ENCODE measurements at places on chromosomes 12 and 14.
A peak's percentile ranks its signal among the peaks of the same experiment; 100 is the strongest.

DNA sequence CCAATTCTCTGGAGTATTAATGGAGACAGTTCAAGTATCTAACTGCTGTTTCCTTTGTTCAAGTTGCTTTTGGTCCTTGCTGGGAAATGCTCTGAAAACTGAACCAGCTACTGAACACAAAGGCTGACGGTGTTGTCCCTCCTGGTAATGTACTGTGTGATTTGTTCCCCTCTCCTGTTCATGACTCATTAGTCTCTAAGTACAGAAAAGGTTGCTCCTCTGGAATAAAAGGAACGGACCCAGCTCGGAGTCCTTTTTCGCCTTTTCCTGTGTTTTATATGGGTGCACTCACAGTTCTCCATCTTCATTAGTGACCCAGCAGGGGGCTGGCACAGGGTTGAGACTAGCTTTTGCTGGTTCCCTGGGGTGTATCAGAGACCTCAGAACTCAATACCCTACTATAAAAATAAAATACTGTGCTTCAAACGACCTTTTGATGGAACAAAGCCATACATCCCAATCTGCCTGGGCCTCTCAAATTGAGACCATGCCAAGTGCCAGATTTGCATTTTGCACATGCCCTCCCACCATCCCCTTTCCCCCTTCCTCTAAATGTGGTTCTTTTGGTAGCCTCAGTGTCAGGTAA, 269.7 kb downstream of the RAD51B start:
- no peak for DNase-seq

DNA sequence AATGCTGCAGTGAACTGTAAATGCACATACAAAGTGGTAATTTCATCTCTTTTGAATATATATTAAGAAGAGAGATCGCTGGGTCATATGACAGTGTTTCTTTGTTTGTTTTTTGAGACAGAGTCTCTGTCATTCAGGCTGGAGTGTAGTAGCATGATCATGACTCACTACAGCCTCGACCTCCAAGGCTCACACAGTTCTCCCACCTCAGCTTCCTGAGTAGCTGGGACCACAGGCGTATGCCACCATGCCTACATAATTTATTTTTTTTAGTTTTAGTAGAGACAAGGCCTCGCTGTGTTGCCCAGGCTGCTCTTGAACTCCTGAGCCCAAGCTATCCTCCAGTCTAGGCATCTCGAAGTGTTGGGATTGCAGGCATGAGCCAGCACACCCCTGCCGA, 62.4 kb upstream of the ACSS3 start:
- DNase-seq: no peak

- no peak for DNase-seq
Observed at GRCh38 chr12:116529048-116529447, 30.1 kb upstream of the MAP1LC3B2 start.

- no peak for DNase-seq
Observed at GRCh38 chr14:45271858-45272537, 19.0 kb upstream of the MIS18BP1 start.

GRCh38 chr12:124294780-124295341, at the start of gene RFLNA:
Gene RFLNA (plus strand): TSS chr12:124295093. CDS start chr12:124295430, 337 bp downstream.
- DNase-seq: no peak

DNA sequence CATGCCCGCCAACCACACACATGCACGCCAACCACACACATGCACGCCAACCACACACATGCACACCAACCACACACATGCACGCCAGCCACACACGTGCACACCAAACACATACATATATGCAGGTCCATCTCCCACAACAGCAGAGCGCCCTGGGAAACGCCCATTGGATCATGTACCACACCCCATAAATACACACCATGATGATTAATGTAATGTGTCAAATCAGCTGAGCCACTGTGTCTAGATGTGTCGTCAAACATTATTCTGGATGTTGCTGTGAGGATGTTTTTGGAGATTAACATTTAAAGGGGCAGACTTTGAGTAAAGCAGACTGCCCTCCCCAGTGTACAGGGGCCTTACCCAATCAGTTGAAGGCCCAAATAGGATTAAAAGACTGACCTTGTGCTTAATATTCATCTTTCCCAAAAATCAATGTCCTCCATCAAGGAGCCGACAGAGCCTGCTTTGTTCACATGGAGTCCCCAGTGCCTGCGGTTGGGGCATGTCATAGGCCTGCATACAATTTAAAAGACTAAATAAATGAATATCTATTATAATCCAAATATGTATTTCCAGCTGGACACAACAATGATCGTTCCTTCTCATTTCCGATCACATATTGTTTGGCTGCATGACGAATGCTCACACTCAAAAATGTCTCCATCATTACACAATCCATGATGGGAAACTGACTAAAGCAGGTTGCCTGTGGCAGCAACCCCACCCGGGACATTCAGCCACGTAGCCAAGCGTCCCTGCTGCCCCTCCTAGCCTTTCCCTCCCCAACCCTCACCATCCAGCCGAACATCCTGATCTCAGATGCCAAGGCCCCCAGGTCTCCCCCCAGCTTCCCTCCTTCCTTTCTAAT, 23.2 kb upstream of the BDKRB2 start:
- DNase-seq: no peak

- DNase-seq: no peak
Observed at GRCh38 chr12:22268973-22269372, 65.5 kb downstream of the ST8SIA1 start.

DNA sequence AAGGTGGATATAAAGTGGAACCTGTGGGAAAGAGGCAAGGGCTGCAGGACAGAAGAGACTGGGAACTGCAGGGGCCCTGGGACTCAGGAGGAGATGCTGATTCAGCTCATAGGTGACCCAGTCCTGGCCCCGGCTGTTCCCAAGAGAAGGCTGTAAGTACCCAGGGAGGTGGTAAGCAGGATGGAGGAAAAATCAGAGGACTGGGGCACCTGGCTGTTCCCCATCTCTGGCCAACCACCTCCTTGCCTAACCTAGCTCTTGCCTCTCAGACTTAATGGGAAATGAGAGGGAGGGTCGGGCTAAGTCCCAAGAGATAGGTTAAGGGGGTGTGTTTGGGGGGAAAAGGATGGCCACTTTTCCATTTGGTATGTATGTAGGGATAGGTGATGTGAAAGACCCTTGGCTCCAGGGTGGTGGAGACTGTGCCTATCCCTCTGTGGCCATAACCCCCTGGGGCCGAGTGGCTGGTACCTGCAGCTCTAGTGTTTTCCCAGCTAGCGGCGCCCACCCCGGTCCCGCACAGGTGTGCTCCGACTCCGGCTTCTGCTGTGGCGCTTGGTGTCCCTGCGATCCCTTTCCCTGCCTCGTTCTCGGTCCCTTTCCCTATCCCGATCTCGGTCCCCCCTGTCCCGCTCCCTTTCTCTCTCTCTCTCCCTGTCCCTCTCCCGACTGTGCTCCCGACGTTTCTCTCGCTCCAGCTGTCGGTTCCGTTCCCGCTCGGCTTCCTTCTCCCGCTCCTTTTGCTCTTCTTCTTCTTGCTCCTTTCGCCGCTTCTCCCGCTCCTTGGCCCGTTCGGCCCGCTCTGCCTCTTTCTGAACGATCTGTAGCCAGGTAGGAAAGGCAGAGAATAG, 1.6 kb upstream of the CDH24 start:
- no peak for DNase-seq

DNA sequence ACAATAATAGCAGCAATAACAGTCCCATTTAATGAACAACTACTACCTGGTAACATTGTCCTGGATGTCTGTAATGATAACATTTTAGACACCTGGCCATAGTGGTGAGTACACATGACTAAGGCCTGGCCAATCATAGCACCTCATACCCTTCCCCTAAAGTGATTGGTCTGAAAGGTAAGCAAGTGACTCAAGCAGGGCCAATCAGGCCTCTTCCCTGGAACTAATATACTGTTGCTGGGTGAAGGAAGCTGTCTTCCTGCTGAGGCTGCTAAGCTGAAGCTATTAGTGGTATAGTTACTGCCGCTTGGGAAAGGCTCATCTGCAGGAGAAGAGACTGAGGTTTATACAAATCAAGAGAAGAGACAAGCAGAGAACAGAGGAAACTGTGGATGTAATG, 18.7 kb upstream of the NOS1 start:
- DNase-seq: no peak

GRCh38 chr14:56810836-56811592, 735 bp upstream of the OTX2 start:
- no peak for DNase-seq

DNA sequence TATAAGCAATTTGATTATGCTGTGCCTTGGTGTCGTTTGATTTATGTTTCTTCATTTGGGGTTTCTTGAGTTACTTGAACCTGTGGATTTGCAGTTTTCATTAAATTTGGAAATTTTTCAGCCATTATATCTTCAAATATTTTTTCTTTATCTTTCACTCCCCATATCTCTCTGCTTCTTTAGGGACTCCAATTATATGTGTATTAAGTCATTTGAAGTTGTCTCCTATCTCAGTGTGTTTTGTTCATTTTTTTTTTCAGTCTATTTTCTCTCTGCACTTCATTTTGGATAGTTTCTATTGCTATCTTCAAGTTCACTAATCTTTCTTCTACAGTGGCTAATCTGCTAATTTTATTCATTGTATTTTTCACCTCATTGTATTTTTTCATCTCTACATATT, 29.4 kb upstream of the RTRAF start:
- no peak for DNase-seq

GRCh38 chr14:100737526-100737925, 10.8 kb downstream of the DLK1 start:
- no peak for DNase-seq

DNA sequence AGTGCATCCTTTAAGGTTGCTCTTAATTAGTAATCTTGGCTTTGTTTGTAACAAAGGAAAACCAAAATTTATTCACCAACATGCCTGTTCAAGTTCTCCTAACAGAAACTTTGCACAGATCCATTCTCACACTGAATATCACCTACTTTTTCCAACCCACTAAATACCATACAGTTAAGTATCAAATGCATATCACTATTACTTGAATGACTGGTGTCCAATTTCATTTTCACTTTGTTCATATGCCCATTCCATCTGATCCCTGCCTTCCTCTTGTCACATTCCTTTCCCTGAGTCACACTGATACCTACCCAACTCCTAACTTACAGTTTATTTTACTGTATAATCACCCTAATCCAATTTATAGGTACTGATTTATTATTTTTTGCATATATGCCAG, 286.4 kb downstream of the NELL2 start:
- no peak for DNase-seq

GRCh38 chr12:80293759-80294158, 150.3 kb upstream of the PTPRQ start:
- DNase-seq: no peak

- peak; percentile 57 for DNase-seq
Observed at GRCh38 chr14:90397425-90398314, 841 bp downstream of the CALM1 start.

DNA sequence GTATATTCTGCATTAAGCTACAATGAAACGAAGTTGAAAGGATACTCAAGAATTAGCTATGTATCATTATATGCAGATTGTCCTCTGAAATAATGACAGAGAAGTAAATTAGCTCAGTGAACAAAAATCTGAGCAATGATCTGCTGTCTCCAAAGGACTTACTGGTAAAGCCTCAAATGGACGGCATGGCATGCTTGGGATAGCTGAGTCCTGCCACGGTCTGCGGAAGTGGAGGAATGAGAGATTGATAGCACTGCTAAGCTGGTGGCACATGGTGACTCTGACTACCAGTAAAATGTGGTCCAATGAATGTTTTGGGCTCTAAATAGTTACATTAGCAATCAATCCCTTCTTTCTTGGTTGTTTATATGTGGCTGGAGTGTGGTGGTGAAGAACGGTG, 3.7 kb upstream of the DENND5B start:
- no peak for DNase-seq

DNA sequence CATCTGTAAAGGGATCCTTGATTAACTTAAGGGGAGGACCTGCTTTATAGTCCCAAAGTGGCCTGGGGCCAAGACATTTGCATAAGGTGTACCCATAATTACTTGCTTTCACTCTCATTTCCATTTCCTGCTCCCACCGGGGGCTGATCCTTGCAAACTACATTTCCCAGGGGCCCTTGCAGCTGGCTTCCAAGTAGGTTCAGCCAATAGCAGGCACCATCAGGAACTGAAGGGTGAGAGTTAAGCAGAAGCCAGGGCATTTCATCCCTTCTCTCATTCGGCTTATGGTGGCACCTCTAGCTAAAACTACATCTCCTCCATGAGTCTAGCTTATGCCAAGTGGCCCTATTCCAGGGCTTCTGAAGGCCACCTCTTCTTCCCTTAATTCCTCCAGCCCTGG, 88.8 kb downstream of the CCDC60 start:
- DNase-seq: no peak

- DNase-seq: peak; percentile 28
Observed at GRCh38 chr14:54691525-54692283, 124.8 kb downstream of the SAMD4A start.

DNA sequence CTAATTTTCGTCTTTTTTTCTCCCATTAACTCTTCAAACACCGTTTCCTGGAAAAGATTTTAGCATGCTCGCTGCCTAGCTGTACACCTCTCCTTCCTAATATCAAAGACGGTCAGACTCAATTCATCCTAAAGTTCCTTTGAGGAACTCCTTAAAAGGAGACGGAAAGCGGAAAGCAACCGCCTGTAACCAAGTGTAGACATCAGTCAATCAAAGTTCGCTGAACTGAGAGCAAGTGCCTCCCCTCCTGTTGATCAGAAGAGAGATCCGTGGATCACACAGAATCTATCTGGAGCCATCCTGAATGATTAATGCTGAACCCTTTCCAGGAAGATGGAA, 412 bp upstream of the TEP1 start:
- DNase-seq: no peak

GRCh38 chr12:28156804-28157203, 33.5 kb upstream of the CCDC91 start:
- no peak for DNase-seq
